ENCODE measurements at places on chromosomes 7 and 10.

DNA sequence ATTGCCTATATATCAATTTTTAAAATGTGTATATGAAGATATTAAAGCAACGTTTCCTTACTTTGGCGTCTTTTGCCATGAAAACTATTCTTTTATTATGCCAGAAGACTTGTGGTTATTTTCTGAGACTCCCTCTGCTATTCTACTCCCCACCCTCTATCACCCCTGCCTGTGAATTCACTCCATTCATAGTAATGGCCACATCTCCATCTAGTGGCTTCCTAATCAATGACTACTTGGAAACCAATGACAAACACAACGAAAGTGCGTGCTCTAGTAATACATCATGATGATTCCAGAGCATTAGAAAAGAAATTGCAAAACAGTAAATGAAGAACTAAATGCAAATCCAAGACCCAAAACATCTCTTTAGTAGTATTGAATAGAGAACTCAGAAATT is 186.7 kb upstream of the HGF start:
- DNase-seq = peak; percentile 19
- no peaks in the 10 kb centered on the region for H3K27me3 ChIP-seq
- H3K4me3 ChIP-seq = no peak overlapping the region
- H3K36me3 ChIP-seq = no peaks in the 10 kb centered on the region
- H3K27ac ChIP-seq = no peak overlapping the region

- DNase-seq = peak; percentile 56
- H3K27ac ChIP-seq = no peak overlapping the region
- no peaks in the 10 kb centered on the region for H3K36me3 ChIP-seq
Measured at GRCh38 chr7:73865738-73866445, 4.9 kb downstream of the TMEM270 start.

DNA sequence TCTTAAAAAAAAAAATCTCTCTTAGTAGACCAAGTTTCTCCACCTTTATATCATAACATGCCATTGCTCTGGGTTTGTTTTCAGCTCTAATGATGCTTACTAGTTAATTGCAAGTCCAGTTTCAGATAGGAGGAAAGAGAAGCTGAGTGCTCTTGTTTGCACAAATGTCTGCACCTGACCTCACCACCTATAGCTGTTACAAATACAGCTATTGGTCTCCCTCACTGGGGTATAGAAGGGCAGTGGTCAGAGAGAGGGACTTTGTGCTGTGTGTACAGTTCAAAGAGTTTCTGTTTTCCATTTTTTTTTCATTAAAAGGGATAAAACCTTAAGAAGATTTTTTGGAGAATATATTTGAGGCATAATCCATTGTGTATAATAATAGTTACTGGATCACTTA is 52.7 kb downstream of the TAS2R16 start:
- no peak overlapping the region for H3K4me3 ChIP-seq
- H3K36me3 ChIP-seq = no peaks in the 10 kb centered on the region
- no peak overlapping the region for H3K27ac ChIP-seq
- H3K27me3 ChIP-seq = no peaks in the 10 kb centered on the region
- H3K4me1 ChIP-seq = no peaks in the 10 kb centered on the region

GRCh38 chr10:80429521-80429973 is 21.2 kb downstream of the PRXL2A start:
- peak; percentile 11 for DNase-seq
- no peaks in the 10 kb centered on the region for H3K36me3 ChIP-seq
- no peak overlapping the region for H3K27ac ChIP-seq
- peaks cover 6% of the 10 kb centered on the region for H3K4me1 ChIP-seq
- no peak overlapping the region for H3K4me3 ChIP-seq

GRCh38 chr10:96919785-96920430 is 87.8 kb downstream of the LCOR start:
- no peak overlapping the region for H3K4me3 ChIP-seq
- peaks cover 8% of the 10 kb centered on the region for H3K4me1 ChIP-seq
- 0 out of 2 replicates have a peak, but pooled peaks cover 11% of the 10 kb centered on the region for H3K36me3 ChIP-seq
- no peaks in the 10 kb centered on the region for H3K27me3 ChIP-seq
- H3K27ac ChIP-seq = no peak overlapping the region

DNA sequence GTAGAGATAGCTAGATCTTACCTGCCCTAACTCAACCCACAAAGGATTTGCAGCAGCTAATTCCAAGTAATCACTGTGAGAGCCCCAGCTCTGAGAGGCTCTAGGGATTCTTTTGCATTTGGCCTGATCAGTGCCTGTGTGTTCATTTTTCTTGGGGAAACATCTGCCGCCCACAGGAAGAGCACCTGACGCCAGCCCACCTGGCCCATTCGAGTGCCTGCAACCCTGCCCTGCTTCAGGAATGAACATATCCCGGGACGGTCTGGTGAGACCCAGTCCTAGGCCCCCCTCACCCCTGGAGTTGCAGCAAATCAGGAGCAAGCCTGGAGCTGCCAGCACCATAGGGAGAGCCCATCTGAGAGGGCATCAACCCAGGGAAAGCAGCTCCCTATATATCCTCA is 38.8 kb downstream of the GSDME start:
- H3K27ac ChIP-seq = no peak overlapping the region
- no peaks in the 10 kb centered on the region for H3K27me3 ChIP-seq
- H3K4me1 ChIP-seq = peaks cover 29% of the 10 kb centered on the region
- no peak overlapping the region for H3K4me3 ChIP-seq

DNA sequence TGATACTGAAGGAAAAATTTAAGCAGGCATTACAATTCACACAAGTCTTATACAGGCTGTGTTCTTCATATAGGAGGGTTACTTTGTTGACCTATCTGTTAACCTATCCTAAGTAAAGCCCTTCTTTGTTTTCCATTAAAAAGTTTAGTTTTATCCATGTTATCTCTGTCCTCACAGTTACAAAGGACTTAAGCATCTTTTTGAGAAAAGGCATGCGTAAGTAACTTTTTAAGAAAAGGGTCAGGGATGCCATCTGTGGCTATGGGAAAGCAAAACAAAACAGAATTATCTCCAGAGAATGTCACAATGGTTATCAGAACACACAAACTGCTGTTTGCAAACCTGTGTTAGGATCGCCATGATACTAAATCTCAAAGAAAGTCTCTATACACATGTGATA is 295.8 kb upstream of the MTPN start:
- H3K27me3 ChIP-seq = no peaks in the 10 kb centered on the region
- H3K36me3 ChIP-seq = no peaks in the 10 kb centered on the region
- H3K27ac ChIP-seq = no peak overlapping the region
- no peaks in the 10 kb centered on the region for H3K4me1 ChIP-seq
- no peak for DNase-seq

GRCh38 chr10:59905731-59906416 is 482 bp downstream of the CCDC6 start:
- H3K36me3 ChIP-seq = no peaks in the 10 kb centered on the region
- H3K4me1 ChIP-seq = peaks cover 61% of the 10 kb centered on the region
- H3K27ac ChIP-seq = peak overlapping the region; percentile 74
- peak overlapping the region; percentile 97 for H3K4me3 ChIP-seq
- 0 out of 2 replicates have a peak, but pooled peaks cover 1% of the 10 kb centered on the region for H3K27me3 ChIP-seq
- DNase-seq = no peak

GRCh38 chr7:84393786-84394185 is 199.2 kb upstream of the SEMA3A start:
- peaks cover 20% of the 10 kb centered on the region for H3K4me1 ChIP-seq
- H3K4me3 ChIP-seq = peak overlapping the region; percentile 27
- DNase-seq = peak; percentile 47
- 0 out of 2 replicates have a peak overlapping the region, but pooled peaks have one; percentile 14 for H3K27ac ChIP-seq
- H3K27me3 ChIP-seq = 0 out of 2 replicates have a peak, but pooled peaks cover 3% of the 10 kb centered on the region

All from HFFc6 (cell line).